ENCODE measurements at places on chromosomes 12 and 14.
A peak's percentile ranks its signal among the peaks of the same experiment; 100 is the strongest.

GRCh38 chr12:105740970-105741725, 397.6 kb downstream of the NUAK1 start:
- DNase-seq: no peak

DNA sequence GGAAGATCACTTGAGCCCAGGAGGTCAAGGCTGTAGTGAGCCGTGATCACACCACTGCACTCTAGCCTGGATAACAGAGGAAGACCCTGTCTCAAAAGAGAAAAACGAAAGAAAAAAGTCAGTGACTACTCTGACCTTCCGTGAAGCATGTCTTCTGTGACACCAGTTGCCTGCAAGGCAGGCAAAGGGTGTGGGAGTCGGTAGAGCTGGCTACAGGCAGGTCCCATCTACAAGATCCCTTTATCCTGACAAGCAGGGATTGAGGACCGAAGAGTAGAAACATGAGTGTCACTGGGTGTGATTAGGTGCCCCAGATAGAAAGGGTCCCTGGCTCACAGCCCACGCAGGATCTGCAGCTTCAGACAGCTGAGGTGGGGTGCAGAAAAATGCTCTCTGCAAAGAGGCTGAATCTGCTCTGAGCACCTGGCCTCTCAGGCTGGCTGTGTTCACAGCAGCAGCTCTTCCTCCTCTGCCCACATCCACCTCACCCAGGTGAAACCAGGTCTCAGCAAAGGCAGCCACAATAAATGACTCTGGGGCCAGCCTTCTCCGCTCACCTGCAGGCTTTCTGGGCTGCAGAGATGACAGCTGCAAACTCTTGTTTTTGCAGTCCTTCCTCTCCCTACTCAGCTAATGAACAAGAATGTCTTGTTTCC, 28.6 kb upstream of the HSP90B1 start:
- DNase-seq: no peak

- no peak for DNase-seq
These were observed 15.7 kb downstream of the MAP3K9 start for GRCh38 chr14:70793637-70794036.

- no peak for DNase-seq
These were observed 278.3 kb downstream of the AKAP6 start for GRCh38 chr14:32607399-32607798.

DNA sequence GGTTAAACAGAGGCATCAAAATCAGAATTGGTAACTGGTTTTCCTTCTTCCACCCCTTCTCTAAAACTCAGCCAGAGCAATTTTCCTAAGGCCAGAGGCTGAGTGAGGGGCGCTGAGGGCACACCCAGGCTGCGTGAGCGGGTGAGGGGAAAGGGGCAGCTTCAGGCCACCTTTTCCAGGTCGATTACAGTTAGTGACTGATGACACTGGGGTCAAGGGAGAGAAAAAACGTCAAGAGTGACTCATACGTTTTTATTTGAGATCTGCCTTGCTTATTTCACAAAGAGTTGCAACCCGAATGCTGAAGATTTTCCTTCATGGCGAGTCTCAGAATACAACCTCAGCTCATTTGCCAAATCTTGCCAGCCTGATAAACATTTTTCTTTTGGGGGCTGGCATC, 46.7 kb upstream of the EVL start:
- DNase-seq: no peak

- no peak for DNase-seq
These were observed 30.4 kb upstream of the BEGAIN start for GRCh38 chr14:100617410-100618317.

DNA sequence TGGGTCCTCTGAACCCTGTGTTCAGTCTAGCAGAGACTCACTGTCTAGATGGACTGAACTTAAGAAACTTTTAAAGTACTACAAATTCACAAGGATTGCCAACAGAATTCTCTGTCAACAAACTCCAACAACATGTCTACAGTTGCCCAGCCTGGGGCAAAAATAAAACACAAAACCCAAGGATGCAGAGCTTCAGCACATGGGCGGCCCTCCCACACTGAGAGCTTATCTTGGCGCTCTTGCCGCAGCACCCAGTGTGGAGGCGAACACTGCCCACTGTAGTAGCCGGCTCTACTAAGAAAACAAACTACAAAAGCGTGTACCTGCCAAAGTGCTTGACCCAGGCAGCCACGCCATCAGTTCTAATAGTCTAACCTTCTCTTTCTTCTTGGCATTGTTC, 66.7 kb downstream of the PTPN21 start:
- DNase-seq: no peak

GRCh38 chr12:34400411-34400881, 378.1 kb downstream of the ALG10 start:
- DNase-seq: no peak

- no peak for DNase-seq
These were observed 33.1 kb upstream of the SLC35F4 start for GRCh38 chr14:57898837-57899572.

- no peak for DNase-seq
These were observed 13.9 kb downstream of the EVL start for GRCh38 chr14:100078997-100079725.

DNA sequence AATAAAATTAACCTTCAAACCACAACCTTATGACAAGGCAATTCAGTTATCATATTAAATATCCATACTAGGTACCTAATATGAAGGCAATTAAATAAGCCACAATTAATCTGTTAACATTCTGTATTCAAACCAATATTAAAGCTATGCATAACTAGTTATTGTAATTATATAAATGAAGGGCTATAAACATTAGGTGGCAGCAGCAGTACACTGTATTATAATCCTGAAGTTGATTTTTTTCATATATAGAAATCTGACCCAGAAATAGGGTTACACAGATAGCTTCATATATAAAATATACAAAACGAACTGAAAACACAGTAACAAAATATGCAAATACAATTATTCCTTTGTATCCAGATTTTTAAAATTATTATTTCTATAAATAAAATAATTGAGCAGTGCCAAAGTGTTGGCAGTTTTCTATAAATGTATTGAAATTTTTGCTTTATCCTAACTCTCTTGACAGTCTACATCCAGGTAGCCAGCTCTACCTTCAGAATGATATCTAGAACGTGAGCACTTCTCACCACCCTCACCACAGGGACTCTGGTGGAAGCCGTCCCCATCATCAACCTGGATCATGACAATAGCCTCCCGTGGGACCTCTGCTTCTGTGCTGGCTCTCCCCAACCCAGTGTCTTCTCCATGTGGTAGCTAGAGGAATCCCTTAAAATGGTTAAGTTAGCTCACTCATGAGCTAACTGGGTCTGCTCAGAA, 136.2 kb downstream of the MED13L start:
- DNase-seq: no peak

DNA sequence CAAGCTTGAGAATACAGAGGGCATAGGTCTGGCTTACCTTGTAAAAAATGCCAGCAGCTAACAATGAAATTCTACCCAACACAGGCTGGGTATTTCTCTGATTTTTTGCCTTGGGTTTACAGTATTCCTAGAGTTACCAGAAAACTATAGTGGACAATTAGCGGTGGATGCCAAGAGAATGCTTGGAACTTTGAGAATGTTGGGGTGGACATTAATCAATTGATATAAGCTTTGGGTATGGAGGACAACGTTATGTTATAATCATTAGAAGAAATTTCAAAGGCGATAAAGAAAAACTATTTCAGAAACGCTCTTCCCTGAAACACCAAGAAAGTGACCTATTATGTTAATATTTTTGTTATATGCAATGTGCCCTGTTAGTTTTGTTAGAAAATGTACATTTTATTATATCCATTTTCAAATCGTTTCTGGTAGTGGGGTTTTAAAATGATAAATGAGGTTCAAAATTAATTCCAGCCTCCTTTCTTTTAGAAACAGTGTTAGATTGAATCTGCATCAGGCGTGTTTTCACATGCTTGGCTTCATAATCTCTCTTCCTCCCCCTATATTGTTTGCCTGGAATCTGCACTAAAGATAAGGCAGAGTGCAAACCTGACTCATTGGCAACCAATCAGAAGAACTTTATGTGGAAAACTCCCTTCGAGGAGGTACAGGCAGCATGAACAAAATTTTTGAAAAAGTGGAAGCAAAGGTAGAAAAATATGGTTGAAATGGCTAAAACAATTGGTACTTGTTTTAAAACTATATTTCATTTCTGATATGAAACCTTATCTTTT, 1.4 kb upstream of the PTPRQ start:
- DNase-seq: no peak

- no peak for DNase-seq
These were observed 997.9 kb upstream of the FLRT2 start for GRCh38 chr14:84532016-84532415.

DNA sequence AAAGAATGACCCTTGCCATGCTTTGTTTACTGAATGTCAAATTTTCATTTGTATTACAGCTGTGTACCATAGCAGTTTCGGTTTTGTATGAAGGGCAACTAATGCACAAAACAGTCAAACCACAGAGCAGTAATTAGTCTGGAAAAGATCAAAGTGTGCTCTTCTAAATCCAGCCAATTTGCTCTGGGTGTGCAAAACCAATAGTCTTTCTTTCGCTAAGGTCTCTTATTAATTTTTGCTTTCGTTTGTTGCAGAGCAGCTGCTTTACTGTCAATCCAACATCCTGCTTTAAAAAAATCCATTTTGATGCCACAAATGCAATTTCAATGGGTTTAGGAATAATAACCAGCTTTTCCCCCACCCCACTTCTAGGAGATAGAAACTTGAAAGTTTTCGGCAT, 114.2 kb downstream of the BRMS1L start:
- DNase-seq: peak; percentile 24

GRCh38 chr12:128727461-128727860, 96.3 kb downstream of the SLC15A4 start:
- DNase-seq: no peak

DNA sequence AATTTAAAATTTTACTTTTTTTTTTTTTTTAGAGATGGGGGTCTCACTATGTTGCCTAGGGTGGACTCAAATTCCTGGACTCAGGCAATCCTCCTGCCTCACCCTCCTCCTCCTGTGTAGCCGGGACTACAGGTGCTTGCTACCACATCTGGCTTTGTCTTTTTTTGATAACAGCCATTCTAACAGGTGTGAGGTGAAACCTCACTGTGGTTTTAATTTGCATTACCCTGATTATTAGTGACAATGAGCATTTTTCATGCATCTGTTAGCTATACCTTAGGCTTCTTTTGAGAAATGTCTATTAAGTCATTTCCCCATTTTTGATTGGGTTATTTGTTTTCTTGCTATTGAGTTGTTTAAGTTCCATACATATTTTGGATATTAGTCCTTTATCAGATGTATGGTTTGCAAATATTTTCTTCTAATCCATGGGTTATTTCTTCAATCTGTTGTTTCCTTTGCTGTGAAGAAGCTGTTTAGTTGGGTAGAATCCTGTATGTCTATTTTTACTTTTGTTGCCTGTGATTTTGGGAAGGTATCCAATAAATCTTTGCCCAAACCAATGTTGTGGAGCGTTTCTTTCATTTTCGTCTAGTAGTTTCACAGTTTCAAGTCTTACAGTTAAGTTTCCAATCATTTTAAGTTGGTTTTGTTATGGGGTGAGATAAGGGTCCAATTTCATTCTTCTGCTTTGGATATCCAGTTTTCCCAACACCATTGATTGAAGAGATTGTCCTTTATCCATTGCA, 86.1 kb downstream of the MYF5 start:
- DNase-seq: no peak

- no peak for DNase-seq
These were observed 153.7 kb downstream of the SLC25A21 start for GRCh38 chr14:37018571-37019240.

- DNase-seq: no peak
These were observed 77.7 kb upstream of the C14orf132 start for GRCh38 chr14:95961481-95961880.

GRCh38 chr12:58186914-58187313, 245.5 kb downstream of the ATP23 start:
- no peak for DNase-seq

GRCh38 chr12:49894751-49895148, 8.9 kb downstream of the FAIM2 start:
- no peak for DNase-seq

- DNase-seq: no peak
These were observed 145.8 kb downstream of the NTF3 start for GRCh38 chr12:5577741-5578140.

DNA sequence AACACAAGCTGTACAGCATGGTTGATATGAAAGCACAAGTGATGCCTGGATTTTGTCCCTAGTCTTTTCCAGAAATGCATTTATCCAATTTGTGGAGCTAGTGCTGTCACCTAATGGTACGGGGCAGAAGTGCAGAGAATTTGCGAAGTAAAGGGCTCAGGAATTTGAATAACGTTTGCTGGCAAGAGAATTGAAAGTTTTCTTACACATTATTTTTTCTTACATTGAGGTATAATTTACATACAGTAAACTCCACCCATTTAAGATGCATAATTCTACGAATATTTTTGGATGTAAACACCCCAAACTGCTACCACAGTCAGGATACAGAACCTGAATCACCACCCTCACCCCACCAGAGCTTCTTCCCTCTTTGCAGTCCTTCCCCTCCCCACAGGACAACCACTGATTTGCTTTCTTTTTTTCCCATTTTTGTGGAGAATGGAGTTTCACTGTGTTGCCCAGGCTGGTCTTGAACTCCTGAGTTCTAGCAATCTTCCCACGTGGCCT, 3.5 kb downstream of the AICDA start:
- peak; percentile 27 for DNase-seq

- DNase-seq: no peak
These were observed 283.4 kb downstream of the DAD1 start for GRCh38 chr14:22305607-22306006.

DNA sequence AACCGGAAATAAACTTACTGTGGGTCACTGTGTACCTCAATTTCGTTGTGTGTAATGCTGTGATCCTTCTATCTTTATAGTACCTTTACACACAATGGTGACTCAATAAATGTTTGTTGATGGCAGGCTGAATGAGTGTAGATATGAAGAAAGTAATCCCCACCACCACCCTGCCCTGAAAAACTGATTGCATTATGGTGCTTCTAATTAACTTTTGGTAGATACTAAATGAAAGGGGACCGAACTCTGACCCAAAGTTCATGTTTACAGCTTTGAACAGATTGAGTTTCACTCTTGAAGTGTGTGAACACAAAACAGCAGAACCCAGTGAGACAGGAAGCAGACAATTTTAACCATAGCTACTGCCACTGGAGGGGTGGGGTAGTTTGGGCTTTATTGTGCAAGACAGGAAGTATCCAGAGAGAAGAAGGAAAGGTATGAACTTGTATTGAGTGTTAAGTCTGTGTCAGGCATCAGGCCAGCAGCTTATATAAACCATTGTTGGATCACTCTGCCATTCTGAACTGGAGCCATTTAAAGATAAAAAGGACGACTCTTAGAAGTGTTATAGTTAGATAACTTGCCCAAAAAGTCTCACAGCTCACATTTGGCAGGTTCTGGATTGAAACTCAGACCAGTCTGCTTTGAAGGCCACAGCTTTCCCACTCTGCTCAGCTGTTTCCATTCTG, 197.0 kb upstream of the AMIGO2 start:
- no peak for DNase-seq

DNA sequence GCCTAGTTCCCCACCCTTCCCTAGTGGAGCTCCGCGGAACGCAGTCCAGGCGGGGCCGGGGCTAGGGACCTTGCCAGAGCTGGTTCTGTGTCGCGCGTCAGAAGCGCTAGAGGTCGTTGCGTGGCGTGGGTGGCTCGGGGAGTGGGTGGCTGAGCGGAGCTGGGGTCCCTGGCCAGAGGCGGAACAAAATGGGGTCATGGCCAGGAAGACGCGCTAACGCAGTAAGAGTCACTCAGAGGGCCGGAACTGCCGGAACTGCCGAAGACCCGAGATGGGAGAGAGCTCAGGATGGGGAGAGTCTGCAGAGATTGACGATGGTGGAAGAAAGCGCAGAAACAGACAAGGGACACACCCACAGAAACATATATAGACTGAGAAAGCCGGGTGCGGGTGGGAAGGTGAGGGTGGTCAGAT, 4.8 kb downstream of the DGKA start:
- DNase-seq: no peak

- no peak for DNase-seq
These were observed 4.5 kb downstream of the ORAI1 start for GRCh38 chr12:121630791-121631355.

All from NCI-H1417 treated with DMSO at 0.1 percent for 48 hours (cell line).